ENCODE measurements at places on chromosomes 16 and 17.

GRCh38 chr17:75508931-75509361 is 6.4 kb downstream of the CASKIN2 start:
- no peak for DNase-seq

- DNase-seq, result no peak
Observed at GRCh38 chr16:70570967-70571570, 47.5 kb downstream of the SF3B3 start.

- DNase-seq, result no peak
Observed at GRCh38 chr16:87352818-87353217, 30.8 kb downstream of the FBXO31 start.

DNA sequence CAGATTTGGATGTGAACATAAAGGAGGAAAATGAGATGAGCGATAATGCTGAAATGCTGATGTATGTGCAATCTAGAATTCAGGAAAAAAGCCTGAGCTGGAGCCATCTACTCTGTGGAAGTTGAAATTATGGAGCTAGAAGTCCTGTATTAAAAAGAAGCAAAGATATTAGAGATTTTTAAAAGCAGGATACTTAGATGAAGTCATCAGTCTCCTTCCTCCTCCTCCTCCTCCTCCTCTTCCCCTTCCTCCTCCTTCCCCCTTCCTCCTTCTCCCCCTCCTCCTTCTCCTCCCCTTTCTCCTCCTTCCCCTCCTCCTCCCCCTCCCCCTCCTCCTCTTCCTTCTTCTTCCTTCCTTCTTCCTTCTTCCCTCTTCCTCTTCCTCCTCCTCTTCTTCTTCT is 823.8 kb upstream of the CA10 start:
- no peak for DNase-seq

DNA sequence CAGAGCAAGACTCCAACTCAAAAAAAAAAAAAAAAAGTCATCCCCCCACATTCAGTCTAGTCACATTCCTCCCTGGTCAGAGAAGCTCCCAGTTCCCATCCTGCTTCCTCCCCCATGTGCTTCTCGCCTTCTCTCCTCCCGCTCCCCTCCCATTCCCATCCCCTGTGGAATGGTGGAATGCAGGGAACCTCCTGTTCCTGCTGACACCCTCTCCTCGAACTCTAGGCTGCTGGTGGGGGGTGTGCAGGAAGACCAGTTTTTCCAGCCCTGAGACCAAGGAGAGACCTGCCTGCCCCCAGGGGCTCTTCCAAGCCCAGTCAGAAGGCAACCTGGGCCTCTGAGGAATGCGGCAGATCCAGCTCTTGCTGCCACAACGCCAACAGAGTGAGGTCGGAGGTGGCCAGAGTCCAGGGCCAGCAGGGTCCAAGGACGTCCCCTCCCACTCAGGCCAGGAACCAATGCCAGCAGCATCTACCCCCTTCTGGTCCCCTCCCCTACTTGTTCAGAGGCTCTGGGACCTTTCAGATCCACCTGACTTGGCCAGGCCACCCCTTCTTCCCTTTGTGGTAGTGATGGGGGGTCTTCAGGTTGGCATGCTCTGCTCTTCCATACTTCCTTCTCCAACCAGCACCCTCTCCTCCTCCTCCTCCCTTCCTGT is 39.3 kb upstream of the TAC4 start:
- no peak for DNase-seq

DNA sequence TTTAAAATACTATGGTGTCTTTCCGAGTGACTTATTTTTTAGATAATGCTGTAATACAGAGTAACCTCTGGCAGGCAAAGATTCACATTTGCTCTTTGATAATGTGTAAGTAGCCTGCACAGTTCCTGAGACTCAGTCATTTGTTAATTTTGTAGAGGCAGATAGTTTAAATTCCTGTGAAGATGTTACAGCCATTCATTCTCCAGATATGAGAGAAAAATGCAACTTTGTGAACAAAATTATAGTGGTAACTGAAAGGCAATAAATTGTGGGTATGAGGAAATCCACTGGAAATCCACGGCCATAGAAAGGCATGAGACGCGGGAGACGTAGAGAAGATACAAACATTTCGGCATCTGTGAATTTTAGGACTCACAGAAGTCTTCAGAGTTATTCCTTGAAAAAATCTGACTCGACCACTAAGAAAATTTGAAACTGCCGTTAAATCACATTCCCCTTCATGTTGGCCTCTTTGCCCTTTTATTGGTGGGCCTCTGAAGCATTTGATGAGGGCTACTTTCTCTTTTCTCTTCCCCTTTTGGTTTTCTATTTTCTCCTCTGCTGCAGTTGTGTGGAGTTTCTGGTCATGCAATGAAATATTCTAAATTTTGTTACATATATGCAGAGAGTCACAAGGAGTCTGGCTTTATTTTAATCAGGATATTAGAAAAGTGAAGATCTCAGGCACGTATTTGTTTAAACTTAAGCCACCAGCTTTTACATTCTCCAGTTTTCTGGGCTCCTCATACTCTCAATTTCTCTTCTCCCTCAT is 18.8 kb downstream of the HS3ST3A1 start:
- DNase-seq, result no peak
